Spinal cord (tissue), 10 donors: ENCODE measurements at places on chromosomes 13 and 19.
A peak's percentile ranks its signal among the peaks of the same experiment; 100 is the strongest.

DNA sequence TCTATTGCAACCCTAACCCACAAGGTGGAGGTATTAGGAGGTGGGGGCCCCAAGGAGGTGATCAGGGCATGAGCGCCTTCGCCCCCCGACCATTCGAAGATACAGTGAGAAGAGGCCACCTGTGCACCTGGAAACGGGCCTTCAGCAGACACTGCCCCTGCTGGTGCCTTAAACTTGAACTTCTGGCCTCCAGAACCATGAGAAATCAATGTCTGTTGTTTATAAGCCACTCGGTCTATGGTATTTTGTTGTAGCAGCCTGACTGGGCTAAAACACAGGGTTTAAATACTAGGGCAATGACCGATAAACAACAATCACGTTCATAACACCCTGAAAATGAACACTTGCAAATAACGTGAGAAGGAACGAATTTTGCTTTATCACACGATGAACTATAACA lies 85.2 kb upstream of the USP29 start:
- no peak for DNase-seq

- no peak for DNase-seq
These were observed 27.2 kb upstream of the NAPA start for GRCh38 chr19:47542030-47542475.

DNA sequence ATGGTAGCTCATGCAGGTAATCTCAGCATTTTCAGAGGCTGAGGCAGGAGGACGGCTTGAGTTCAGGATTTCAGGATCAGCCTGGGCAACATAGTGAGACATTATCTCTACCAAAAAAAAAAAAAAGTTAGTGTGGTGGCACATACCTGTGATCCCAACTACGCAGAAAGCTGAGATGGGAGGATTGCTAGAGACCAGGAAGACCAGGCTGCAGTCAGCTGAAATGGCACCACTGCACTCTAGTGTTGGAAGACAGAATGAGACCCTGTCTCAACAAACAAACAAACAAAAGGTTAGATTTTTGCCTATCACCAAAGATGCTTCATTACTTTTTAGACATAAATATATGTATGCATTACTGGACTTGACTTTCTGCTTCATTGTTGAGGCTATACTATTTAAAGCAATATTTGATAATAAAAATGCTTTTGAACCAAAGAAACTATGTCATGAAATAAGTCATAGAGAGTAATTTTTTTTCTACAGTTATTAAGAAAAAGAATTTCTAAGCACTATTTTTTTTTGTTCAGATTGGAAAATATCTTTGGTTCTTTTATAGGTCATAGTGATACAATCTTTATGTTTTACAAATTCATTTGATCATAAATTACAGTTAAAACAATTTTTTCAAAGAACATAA lies 1180.1 kb upstream of the ATXN8OS start:
- DNase-seq, result peak; percentile 13

- no peak for DNase-seq
These were observed 375.5 kb downstream of the PCDH20 start for GRCh38 chr13:61040181-61040580.

DNA sequence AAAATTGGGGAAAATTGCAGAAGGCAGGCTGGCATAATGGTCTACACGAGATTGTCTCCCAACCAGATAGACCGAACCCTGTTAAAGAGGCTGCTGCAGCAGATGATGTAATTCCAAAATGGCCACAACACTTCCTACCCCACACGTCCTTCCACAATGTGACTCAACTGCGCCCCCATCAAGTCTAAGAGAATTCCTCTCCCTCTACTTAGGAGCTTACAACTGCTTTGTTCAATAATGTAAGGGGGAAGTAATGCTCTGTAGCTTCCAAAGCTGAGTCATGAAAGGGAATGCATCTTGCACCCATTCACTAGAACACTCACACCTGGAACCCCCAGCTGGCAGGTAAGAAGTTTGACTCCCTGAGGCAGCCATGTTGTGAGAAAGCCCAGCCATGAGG lies 117.8 kb upstream of the IRS2 start:
- DNase-seq, result no peak

- DNase-seq, result peak; percentile 90
These were observed 18.7 kb downstream of the GADD45B start for GRCh38 chr19:2494447-2495129.

DNA sequence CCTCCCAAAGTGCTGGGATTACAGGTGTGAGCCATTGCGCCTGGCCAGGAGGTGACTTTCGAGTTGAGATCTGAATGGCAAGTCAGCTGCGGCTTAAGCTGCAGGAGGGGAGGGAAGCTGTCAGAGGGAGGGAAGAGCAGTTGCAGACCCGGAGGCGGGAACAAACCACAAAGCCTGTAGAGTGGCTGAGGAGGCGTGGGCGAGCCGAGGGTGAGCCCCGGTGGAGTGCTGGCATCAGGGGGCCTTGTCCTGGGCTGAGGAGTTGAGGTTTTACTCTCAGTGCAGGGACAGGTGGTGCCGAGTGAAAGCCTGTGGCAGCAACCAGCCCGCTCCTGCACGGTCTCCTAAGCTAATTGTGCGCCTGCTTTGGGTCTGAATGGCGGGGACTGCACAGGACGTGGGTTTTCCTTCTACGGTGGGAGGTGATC lies 24.2 kb downstream of the PPP1R37 start:
- DNase-seq, result no peak

DNA sequence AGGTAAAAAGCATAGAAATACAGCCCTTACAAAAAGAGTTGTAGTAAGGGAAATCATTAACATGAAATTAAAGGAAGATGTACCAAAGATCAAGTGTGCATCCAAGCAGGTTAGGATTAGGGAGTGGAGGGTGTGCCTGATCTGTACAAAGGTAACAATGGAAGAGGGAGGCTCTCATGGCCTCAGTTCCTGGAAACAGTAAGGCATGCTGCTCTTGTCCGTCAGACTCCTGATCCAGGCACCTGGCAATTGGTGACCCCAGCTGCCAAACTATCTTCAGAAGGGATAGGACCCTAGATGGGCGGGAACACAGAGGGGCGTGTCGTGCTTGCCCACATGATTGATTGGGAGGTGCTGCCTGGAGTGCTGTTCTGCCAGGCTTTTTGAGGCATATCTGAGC lies 4.5 kb downstream of the TEX26 start:
- no peak for DNase-seq

DNA sequence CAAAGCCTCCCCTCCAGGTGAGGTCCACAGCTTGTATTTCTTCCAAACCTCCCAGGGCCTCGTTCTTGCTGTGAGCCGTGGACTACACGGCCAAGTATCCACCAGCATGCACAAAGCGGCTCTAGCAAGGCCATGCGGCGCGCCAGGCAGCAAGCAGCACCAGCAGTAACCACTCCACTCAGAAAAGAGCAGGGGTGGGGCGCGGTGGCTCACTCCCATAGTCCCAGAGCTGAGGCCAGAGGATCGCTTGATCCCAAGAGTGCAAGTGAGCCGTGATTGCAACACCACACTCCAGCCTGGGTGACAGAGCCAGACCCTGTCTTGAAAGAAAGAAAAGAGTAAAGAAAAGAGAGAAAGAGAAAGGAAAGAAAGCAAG lies 4.7 kb downstream of the CCDC8 start:
- no peak for DNase-seq

- no peak for DNase-seq
These were observed 992.6 kb downstream of the PCDH9 start for GRCh38 chr13:66237411-66238062.

GRCh38 chr13:73204952-73205351 lies 146.1 kb downstream of the KLF5 start:
- no peak for DNase-seq

DNA sequence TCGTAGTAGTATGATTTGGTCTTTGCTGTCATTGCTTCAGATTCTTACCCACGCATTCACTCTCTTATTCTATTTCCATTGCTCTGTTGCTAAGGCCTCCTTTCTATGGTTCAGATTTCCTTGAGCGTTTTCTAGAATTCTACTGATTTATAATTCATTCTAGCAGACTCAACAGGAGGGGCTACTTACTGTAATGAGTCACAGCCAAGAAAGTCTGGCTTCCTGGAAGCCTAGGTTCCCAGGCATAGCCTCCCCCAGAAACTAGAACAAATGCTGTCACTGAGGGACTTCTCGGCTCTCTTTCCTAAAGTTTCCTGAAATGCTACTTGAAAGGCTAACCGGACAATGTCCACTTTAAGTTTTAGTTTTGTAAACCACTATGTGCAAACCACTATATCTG lies 47.7 kb upstream of the SPATA13 start:
- no peak for DNase-seq

GRCh38 chr13:112106478-112107141 lies 39.7 kb downstream of the SOX1 start:
- DNase-seq, result no peak

DNA sequence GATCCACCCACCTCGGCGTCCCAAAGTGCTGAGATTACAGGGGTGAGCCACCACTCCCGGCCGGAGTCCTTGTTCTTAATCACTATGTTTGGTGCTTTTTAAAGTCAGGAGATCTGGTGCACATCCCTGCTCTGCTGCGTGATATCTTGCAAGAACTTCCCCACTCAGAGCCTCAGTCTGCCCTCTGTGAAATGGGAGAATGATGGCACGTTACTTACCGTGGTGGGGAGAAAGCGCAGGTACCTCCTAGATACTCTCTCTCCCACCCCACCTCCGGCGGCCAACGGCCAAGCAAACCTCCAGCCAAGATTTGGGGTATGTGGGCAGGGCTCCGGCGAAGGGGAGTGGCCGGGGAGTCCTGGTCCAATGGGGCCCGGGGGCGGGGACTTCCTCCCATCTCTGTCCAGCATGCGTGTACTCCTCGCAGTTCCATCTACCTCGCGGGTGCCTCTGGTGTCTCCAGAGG lies at the start of gene RYR1:
Gene RYR1, plus strand, starts transcription at position 424 of the 466 bp plus-strand sequence. CDS start 139 bp downstream, outside the sequence.
- DNase-seq, result no peak

DNA sequence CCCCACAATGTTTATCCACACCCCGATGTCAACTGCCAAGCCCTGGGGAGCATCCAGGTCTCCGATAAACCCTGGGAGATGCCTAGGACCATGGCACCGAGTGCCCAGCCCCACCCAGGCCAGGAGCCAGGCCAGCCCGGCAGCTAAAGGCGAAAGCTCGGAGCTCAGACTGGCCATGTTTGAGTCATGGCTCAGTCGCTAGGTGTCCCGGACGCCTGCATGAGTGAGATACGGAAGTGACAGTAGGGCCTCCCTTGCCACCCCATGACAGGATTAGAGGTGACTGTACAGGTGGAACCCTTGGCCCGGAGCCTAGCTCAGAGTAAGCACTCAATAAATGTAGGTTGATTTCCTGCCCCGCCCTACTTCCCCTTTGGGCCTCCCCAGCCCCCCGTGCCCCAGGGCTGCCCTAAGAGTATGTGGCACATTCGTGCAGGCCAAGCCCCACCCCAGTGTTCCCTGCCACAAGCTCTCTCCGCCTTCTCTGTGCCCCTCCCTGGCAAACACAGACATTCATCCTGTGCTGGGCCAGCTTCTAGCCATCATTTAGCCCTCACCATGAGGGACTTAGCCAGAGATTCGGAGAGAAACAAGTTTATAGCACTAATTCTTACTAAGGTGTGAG lies 5.8 kb upstream of the TPM4 start:
- DNase-seq, result no peak

- DNase-seq, result no peak
These were observed 17.5 kb upstream of the FLT3 start for GRCh38 chr13:28117689-28118377.

GRCh38 chr13:23383151-23383550 lies 50.4 kb downstream of the SACS start:
- no peak for DNase-seq

GRCh38 chr13:81382246-81382645 lies 1041.3 kb upstream of the SPRY2 start:
- no peak for DNase-seq

- DNase-seq, result no peak
These were observed 259.2 kb downstream of the RFC3 start for GRCh38 chr13:34076943-34077703.

DNA sequence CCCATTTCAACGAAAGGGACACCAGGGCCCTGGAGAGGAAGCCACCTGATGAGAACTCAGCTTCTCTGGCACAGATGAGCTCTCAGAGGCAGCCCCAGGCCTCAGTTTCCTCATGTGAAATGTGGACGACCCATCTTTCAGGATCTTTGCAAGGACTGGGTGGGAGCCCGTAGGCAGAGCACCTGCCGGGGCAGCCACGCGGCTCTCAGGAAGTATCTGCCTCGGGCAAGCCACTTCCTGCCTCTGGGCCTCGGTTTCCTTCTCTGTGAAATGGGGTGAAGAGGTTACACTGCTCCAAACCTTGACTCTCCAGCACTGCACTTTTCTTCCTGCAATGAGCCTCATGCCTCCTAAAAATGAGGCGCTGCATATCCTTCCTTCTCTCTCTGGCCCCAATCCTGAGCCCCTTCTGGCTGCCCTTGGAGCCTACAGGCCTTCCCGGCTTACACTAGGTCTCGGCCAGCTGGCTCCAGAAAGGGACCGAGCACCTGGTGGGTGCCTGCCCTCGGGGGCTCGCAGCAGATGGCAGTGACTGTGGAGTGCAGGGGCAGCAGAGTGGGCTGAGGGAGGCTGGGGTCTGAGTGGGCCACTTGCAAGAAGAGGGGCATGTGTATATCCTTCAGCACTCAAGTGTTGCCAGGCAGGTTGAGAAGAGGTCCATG lies 3.5 kb downstream of the SSBP4 start:
- DNase-seq, result peak; percentile 22

GRCh38 chr13:99307648-99308339 lies 595 bp upstream of the GPR183 start:
- no peak for DNase-seq

- DNase-seq, result no peak
These were observed 4.5 kb upstream of the ADGRE2 start for GRCh38 chr19:14782626-14783409.

GRCh38 chr19:17457616-17458015 lies 3.1 kb downstream of the NXNL1 start:
- no peak for DNase-seq

DNA sequence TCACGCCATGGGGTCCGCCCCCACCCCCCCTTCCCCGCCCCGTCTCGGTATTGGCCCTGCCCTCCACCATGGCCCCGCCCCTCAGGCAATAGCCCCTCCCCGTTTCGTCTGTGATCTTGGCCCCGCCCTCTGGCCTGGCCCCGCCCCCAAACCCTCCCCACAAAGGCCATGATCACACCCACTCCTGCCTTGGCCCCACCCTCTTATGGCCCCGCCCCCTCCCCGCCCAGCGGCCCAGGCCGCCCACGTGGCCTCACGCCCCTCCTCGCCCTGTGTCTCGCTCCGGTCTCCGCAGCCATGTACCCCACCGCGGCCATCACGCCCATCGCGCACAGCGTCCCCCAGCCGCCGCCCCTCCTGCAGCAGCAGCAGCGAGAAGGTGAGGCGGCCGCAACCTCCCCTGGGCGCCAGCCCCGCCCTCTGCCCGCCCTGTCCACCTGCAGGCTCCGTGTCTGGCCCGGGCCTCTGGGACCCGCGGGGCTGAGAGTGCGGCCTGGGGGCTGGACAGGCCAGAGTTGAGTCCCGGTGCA lies 61.3 kb downstream of the CELF5 start:
- DNase-seq, result peak; percentile 32
